Upper lobe of right lung (tissue), 1 donor: ENCODE measurements at places on chromosomes 11 and 22. TPM values are rescaled to one million over a fixed set of nuclear protein-coding genes. Genes with fewer than 3 reads are reported as not detected.

FERMT3 gene
- total RNA-seq: 73.1 TPM

GRCh38 chr11:1073261-1073724 is 1.4 kb upstream of the MUC2 start:
- H3K4me1 ChIP-seq: peaks cover 17% of the 10 kb centered on the region
- DNase-seq: peak; percentile 85
- no peak overlapping the region for H3K27ac ChIP-seq
- H3K4me3 ChIP-seq: no peak overlapping the region

DNA sequence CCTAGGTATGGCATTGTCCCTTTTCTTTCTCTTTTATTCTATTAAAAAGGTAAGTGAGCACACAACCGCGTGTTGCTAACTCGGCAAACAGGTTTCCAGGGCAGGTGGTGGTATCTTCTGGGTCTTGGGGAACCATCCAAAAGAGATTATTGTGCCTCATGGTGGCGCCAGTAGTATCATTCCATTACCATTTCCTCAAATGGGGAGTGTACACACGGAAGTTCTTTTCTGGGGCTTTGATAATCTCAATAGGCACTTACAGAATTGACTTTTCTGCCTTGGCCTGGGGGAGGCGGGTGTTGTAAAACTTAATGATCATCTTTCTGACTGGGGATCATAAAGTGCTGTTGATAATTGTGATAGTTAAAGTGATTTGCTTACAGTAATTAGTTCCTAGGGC is 234.1 kb downstream of the KIRREL3 start:
- H3K27ac ChIP-seq: no peak overlapping the region
- DNase-seq: no peak
- H3K36me3 ChIP-seq: no peaks in the 10 kb centered on the region

DNA sequence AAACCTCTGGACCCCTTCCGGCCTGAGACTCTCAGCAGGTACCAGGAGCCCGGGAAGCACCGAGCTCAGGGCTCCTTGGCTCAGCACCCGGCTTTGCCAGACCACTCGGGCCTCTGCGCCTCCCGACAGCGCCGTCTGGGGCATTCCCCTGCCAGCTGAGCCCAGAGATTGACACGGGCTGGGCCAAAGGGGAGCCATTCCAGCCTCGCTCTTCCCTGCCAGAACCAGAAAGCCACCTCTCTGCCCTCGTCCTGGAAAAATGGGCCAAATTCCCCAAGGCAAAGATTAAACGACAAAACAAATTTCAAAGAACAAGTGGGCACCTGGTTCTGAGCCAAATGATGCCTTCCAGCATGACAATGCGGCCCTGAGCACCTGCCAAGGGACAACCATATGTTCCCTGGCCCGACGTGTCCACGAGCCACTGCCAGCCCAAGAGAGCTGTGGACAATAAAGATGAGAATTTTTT is 59.3 kb downstream of the CELSR1 start:
- no peak overlapping the region for H3K4me3 ChIP-seq
- no peak for DNase-seq
- H3K27ac ChIP-seq: no peak overlapping the region

ESAM gene
- 164 TPM for total RNA-seq

ZNF280B gene
- 0.49 TPM for total RNA-seq

DNA sequence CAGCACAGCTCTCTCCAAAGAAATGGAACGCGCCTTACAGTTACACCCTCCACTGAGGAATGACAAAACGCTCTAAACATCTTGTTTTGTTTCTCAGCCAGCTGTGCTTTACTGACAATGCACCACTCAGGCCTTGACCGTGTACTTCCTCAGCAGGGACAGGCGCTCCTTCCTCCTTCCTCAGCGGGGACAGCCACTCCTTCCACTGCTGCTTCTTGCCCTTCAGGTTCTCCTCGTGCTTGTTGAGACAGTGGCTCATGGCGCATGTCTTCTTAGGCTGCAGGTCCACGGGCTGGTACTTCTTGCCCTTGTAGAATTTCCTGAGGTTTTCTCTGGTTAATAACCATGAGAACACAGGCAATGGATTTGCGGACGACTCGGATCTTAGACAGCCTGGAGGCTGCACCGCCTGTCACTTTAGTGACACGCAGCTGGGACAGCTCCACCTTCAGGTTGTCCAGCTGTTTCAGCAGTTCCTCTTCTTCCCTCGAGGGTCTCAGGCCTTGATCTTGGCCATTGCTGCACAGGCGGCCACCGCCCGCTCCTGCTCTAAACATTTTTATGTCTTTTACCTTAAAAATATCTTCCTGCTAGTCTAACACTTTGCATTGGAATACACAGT is 613.8 kb downstream of the BRD1 start:
- peak; percentile 34 for DNase-seq
- H3K4me1 ChIP-seq: no peaks in the 10 kb centered on the region
- no peaks in the 10 kb centered on the region for H3K36me3 ChIP-seq
- no peak overlapping the region for H3K27ac ChIP-seq
- H3K27me3 ChIP-seq: no peaks in the 10 kb centered on the region

NRIP3 gene
- 1.3 TPM for total RNA-seq
